ENCODE measurements at places on chromosomes 13 and 19. TPM values are rescaled to one million over a fixed set of nuclear protein-coding genes. Genes with fewer than 3 reads are reported as not detected.

Gene SIGLEC9
- 4.2 TPM for total RNA-seq

Gene KCTD4
- total RNA-seq = 3.0 TPM

Gene ERICH6B
- not detected for total RNA-seq

Gene RINL
- 28.8 TPM for total RNA-seq

Gene HIPK4
- not detected for total RNA-seq

Gene PRSS57
- total RNA-seq = not detected

Gene FCGBP
- total RNA-seq = 17.4 TPM

Gene PALM3
- 0.30 TPM for total RNA-seq

Gene SPIB
- 0.90 TPM for total RNA-seq

Gene SYNGR4
- not detected for total RNA-seq

Gene IGFL4
- total RNA-seq = 0.87 TPM

Gene LRRC8E
- 1.2 TPM for total RNA-seq

Gene ENOX1
- 6.3 TPM for total RNA-seq

Gene RAB20
- total RNA-seq = 31.4 TPM

- DNase-seq = no peak
Observed at GRCh38 chr19:40398417-40399131, 8.6 kb upstream of the HIPK4 start.

DNA sequence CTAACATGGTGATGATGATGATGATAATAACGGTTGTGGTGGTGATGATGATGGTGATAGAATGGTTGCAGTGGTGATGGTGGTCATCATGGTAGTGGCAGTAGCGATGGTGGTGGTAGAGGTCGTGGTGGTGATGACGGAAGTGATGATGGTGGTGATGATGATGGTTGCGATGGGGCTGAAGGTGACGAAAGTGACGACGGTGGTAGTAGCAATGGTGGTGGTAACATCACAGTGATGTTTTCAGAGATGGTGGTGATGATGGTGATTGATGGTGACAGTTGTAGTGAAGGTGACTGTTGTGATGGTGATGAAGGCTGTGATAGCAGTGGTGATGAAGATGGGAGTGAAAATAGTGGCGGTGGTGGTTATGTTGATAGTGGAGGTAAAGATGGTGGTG lies 3.6 kb upstream of the ADGRE3 start:
- DNase-seq = no peak

DNA sequence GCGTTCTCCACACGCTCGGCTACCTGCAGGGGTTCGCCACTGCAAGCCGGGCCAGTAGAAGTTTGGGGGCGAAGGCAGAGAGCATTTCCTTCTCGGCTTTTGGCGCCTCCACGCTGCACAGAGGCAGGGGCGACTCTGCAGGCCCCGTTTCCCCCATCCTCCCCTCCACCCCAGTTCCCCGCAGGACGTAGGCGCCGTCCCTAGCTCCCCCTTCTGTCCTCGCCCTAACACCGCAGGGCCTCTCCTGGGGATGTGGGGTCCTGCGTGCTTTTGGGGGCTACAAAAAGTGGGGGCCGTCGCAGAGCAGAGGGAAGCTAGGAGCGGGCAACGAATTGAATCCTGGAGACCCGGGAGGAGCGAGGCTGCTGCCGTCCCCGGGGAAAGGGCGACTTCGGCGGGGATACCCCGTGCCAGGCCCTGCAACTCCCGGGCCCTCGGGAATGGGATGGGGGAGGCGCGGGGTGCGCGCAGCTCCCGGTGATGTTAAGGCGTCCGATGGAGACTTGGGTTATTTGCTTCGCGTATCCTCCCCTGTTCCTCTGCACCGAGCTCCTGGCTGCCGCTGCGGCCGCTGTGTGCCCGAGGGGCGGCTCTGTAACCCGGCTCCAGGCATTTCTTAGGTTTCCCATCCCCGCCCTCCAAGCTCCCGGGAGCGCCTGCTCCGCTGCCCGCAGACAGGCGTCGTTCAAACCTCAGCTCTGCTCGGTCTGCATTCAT lies 255.9 kb upstream of the SOX21 start:
- DNase-seq = no peak

- DNase-seq = no peak
Observed at GRCh38 chr13:97710797-97711196, 242.7 kb upstream of the IPO5 start.

- DNase-seq = no peak
Observed at GRCh38 chr13:72144636-72145035, 277.6 kb upstream of the DACH1 start.

GRCh38 chr19:38031423-38031770 lies 124.4 kb downstream of the SIPA1L3 start:
- DNase-seq = no peak

DNA sequence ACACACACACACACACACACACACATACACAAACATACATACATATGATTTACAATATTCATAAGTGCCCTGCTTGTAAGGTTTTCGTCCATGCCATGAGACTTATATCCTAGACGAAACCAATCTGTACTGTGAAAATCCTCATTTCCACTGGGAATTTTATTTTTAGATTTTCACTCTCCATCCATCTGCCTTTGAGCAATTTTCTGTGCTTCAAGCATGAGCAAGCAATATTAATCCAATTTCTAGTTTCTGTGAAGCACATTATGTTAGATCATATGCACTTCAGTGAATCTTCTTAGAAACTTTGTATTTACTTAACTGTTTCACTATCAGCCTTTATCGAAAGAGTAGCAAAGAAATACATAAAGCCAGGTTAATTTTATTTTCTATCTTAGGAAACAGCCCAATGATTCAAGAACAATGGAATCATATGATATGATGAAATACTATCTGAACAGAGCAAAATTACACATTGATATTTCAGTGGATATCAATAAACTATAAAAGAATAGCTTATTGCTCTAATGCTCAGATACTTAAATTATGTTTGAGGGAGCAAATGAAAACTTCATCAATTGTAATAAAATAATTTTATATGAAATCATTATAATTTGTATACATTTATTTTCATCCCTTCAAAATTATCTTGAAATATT lies 1100.7 kb upstream of the MIR17HG start:
- DNase-seq = no peak

GRCh38 chr13:81140675-81141074 lies 799.7 kb upstream of the SPRY2 start:
- DNase-seq = no peak

DNA sequence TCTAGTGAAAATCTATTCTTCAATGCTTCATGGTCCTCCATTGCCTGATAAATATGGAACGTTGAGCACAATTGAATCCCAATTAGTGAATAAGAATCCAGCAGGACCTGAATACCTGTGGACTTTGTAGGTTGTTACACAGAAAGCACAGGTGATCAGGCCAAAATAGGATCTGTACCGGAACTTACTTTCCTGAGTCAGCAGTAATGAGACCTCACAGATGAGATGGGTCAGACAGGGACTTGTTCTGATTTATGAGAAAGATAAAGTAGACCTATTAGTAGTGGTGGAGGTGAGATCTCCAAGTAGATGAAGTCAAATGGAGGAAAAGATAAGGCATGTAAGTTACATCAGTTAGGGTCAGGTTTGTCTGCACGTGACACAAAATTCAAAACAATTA lies 351.1 kb downstream of the MTUS2 start:
- no peak for DNase-seq

DNA sequence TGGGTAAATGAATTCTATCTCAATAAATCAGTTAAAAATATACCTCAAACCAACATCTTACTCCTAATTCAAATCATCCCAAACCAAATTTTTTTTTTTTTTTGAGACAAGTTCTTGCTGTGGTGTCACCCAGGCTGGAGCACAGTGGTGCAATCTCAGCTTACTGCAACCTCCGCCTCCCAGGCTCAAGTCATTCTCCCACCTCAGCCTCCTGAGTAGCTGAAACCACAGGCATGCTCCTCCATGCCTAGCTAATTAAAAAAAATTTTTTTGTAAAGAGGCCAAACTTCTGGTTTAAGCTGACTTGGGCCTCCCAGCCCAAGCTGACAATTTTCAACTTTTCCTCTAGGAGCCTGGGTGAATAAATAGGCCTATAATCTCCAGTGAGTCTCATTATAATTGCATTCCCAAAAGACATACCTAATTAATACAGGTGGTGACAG lies 22.1 kb upstream of the OLFM2 start:
- peak; percentile 24 for DNase-seq

- no peak for DNase-seq
Observed at GRCh38 chr19:7216373-7216902, 77.8 kb downstream of the INSR start.

GRCh38 chr19:58379246-58379645 lies 1.6 kb downstream of the ZNF837 start:
- no peak for DNase-seq

DNA sequence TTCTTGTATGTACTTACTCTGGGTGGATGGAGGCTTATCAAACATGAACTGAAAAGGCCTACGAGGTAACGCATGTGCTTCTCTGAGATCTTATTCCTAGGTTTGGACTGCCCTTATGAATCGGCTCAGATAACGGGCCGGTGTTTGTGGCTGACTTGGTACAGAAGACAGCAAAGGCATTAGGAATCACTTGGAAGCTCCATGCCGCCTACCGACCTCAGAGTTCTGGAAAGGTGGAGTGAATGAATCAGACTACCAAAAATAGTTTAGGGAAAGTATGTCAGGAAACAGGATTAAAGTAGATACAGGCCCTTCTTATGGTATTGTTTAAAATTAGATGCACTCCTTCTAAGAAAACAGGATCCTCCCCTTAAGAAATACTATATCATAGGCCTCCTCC lies 172.4 kb upstream of the PCDH9 start:
- no peak for DNase-seq

GRCh38 chr19:3108775-3109174 lies 14.6 kb downstream of the GNA11 start:
- DNase-seq = no peak

GRCh38 chr19:41688687-41689086 lies 617 bp upstream of the CEACAM7 start:
- no peak for DNase-seq

- no peak for DNase-seq
Observed at GRCh38 chr13:51635137-51635878, 51.0 kb downstream of the WDFY2 start.

DNA sequence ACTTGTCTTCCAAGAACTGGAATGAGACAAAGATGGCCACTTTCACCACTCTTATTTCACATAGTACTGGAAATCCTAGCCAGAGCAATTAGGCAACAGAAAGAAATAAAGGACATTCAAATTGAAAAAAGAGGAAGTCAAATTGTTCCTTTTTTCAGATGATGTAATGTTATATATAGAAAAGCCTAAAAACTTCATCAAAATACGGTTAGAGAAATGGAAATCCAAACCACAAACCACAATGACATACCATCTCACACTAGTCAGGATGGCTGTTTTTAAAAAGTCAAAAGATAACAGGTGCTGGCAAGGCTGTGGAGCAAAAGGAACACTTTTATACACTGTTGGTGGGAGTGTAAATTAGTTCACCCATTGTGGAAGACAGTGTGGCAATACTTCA lies 113.3 kb upstream of the SPRY2 start:
- DNase-seq = no peak

- DNase-seq = no peak
Observed at GRCh38 chr13:77456271-77456670, 79.2 kb upstream of the SCEL start.

- no peak for DNase-seq
Observed at GRCh38 chr13:41461527-41462139, 4.3 kb downstream of the RGCC start.

DNA sequence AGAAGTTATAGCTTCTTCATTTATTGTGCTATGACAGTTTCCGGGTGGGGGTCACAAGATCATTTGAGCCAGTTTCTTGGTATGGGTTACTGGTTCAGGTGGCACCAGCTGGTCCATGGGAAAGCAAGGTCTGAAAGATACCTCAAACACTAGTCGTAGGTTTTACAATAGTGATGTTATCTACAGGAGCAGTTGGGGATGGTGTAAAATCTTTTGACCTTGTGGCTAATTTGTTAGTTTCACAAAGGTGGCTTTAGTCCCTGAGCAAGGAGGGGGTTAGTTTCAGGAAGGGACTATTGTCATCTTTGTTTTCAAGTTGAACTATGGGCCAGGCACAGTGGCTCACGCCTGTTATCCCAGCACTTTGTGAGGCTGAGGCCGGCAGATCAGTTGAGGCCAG lies 24.6 kb downstream of the CHST8 start:
- DNase-seq = no peak

DNA sequence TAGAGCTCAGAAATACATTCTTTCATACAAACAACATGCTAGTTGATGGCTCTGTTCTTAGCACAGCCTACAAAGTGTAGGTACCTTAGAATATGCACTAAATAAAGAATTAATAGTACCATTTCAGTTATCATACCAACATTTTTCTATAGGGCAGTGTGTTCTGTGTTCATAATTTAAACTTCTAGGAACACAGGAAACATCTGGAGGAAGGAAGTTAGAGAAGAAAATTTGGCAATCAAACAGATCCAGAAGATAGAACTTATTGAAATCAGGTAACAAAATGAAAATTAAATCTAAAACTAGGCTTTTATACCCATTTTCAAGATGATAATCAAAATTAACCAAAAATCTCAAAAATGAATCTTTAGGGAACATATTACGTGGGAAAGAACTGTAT lies 527.5 kb downstream of the DCT start:
- DNase-seq = no peak

- DNase-seq = no peak
Observed at GRCh38 chr19:10452726-10453618, 32.6 kb downstream of the PDE4A start.

- no peak for DNase-seq
Observed at GRCh38 chr19:39543477-39543857, 3.5 kb upstream of the EID2 start.

DNA sequence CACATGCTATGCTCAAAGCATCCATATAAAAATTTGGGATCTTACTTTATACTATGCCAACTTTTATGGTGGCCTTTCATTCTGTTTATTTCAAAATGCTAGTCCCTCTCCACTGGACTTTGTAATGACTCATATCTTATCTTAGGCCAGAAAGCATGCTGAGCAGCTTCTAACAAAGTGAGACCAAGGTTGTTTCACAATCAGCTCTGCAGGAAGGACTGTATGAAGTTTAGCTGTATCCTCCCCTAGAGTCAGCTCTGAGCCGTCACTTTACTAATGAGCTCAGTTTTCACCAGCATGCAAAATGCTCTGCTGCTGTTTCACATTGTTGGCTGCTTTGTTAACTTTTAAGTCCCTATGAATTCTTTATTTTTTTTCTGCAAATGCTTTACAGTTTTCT lies 1608.8 kb downstream of the OLFM4 start:
- no peak for DNase-seq

DNA sequence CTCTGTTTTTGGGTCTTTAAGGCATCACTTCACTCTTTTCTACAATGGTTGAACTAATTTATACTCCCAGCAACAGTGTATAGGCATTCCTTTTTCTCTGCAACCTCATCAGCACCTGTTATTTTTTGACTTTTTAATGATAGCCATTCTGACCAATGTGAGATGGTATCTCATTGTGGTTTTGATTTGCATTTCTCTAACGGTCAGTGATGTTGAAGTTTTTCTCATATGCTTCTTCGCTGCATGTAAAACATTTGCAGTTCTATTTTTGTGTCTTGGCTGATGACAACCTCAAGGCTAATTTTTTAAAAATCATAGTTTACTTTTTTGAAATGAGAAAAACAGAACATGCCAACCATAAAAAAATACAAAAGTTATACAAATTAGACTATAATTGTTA lies 258.2 kb upstream of the EDNRB start:
- no peak for DNase-seq

All from tibial nerve (tissue), 4 donors.